ENCODE measurements at places on chromosomes 4 and X. TPM values are rescaled to one million over a fixed set of nuclear protein-coding genes. Genes with fewer than 3 reads are reported as not detected.

The CHIC1 gene
- 4.4 TPM for total RNA-seq

The CT47B1 gene
- not detected for total RNA-seq

The GYPE gene
- total RNA-seq, result 0.53 TPM

The MAGEB10 gene
- total RNA-seq, result not detected

The GPR50 gene
- not detected for total RNA-seq
